ENCODE measurements at places on chromosomes 2 and 18. TPM values are rescaled to one million over a fixed set of nuclear protein-coding genes. Genes with fewer than 3 reads are reported as not detected.

Gene RGPD3
- 0.04 TPM for total RNA-seq

Gene RFTN2
- 0.07 TPM for total RNA-seq

Gene SMC6
- total RNA-seq, result 14.1 TPM

Gene IL36RN
- not detected for total RNA-seq

Gene PTPRN
- total RNA-seq, result not detected

Gene ZNF516
- total RNA-seq, result 1.7 TPM

Gene SPATA3
- total RNA-seq, result not detected

Gene MYOM1
- 0.07 TPM for total RNA-seq

Measured in PC-3 (cell line).